ENCODE measurements at places on chromosomes 2 and 18. TPM values are rescaled to one million over a fixed set of nuclear protein-coding genes. Genes with fewer than 3 reads are reported as not detected.

Gene GBX2
- not detected for polyA plus RNA-seq

Gene IL37
- 0.12 TPM for polyA plus RNA-seq

Gene CYP26B1
- 1.7 TPM for polyA plus RNA-seq

Gene RFX8
- 0.08 TPM for polyA plus RNA-seq

Gene ACMSD
- not detected for polyA plus RNA-seq

Gene FKBP1B
- 6.7 TPM for polyA plus RNA-seq

Gene CCL20
- polyA plus RNA-seq: 8.4 TPM

Gene HNMT
- polyA plus RNA-seq: 12.3 TPM

Gene REG1B
- polyA plus RNA-seq: 1.8 TPM

Gene ADD2
- polyA plus RNA-seq: 0.09 TPM

Gene ZAP70
- polyA plus RNA-seq: 5.0 TPM

Gene CENPO
- 4.1 TPM for polyA plus RNA-seq

Gene DYNAP
- 27.8 TPM for polyA plus RNA-seq

Gene PXDN
- 1.1 TPM for polyA plus RNA-seq

Gene SH3BP4
- 4.4 TPM for polyA plus RNA-seq

Gene ICA1L
- 1.1 TPM for polyA plus RNA-seq

Gene C1QL2
- not detected for polyA plus RNA-seq

Gene HJURP
- 9.5 TPM for polyA plus RNA-seq

Measured in esophagus (tissue), 2 donors.